B cell (primary cell): ENCODE measurements at places on chromosomes 2 and 18. TPM values are rescaled to one million over a fixed set of nuclear protein-coding genes. Genes with fewer than 3 reads are reported as not detected.
A peak's percentile ranks its signal among the peaks of the same experiment; 100 is the strongest.

DNA sequence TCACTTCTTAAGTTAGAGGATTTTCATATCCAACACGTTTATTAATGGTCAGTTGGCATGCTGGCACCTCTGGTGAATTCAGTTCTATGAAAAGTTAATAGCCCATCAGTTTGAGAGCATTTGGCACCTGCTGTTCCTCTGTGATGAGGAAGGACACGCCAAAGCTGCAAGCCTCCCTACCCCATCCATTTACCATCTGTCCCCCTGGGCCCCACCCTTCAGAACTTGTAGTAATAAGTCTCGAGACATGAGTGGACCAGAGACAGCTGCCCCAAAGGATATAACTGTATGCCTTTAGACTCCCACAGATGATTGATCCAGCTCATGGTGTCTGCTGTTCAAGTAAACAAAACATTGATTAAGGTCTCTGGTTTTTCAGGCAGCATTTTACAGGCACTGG, 6.3 kb downstream of the OST4 start:
- DNase-seq = no peak
- peaks cover 9% of the 10 kb centered on the region for H3K4me1 ChIP-seq
- peaks cover 6% of the 10 kb centered on the region for H3K36me3 ChIP-seq
- H3K27ac ChIP-seq = no peak overlapping the region
- H3K27me3 ChIP-seq = no peaks in the 10 kb centered on the region
- no peak overlapping the region for H3K4me3 ChIP-seq

- DNase-seq = no peak
- H3K36me3 ChIP-seq = no peaks in the 10 kb centered on the region
- H3K27ac ChIP-seq = no peak overlapping the region
- no peaks in the 10 kb centered on the region for H3K4me1 ChIP-seq
- H3K27me3 ChIP-seq = no peaks in the 10 kb centered on the region
- no peak overlapping the region for H3K4me3 ChIP-seq
Measured at GRCh38 chr2:134601264-134601663, 117.5 kb downstream of the TMEM163 start.

DNA sequence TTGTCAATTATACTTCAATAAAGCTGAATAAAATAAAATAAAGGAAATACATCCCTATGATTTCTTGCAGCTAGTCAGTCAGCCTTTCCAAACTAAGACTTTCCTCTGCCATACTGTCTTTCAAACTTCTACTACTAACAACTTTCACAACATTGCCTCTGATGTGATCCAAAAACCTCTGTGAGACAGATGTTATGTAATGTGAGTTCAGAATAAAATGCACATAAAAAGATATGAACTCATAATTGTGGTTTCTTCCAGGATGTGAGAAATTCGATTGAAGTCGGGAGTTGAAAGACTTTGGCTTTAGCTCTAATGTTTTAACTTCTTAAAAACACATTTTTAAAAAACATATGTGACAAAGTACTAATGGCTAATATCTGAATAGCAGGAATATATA, 98.7 kb downstream of the PIGN start:
- no peaks in the 10 kb centered on the region for H3K27me3 ChIP-seq
- H3K4me3 ChIP-seq = no peak overlapping the region
- no peaks in the 10 kb centered on the region for H3K4me1 ChIP-seq
- no peak overlapping the region for H3K27ac ChIP-seq
- no peak for DNase-seq

DNA sequence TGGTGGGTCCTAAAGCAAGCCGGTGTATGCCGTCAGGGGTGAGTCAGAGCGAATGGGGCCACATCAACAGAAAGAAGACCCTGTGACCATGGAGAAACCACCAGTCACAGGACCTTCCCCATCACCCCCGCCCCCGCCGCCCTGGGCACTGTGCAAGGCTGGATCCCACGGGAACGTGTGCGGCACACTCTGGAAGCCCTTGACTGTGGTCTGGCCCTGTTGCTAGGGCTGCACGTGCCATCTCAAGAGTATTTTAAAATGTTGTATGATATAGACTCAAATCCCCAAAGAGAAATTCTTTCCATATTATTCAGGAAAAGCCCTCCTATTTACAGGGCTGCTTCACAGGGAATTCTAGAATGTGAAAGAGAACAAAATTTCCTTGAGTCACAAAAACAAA, 174.8 kb downstream of the BCL2 start:
- H3K4me1 ChIP-seq = peaks cover 44% of the 10 kb centered on the region
- H3K27ac ChIP-seq = no peak overlapping the region
- DNase-seq = no peak
- no peaks in the 10 kb centered on the region for H3K27me3 ChIP-seq
- H3K36me3 ChIP-seq = peaks cover 10% of the 10 kb centered on the region

GRCh38 chr18:1092228-1092627, 187.6 kb downstream of the ADCYAP1 start:
- H3K4me1 ChIP-seq = no peaks in the 10 kb centered on the region
- H3K36me3 ChIP-seq = no peaks in the 10 kb centered on the region
- no peaks in the 10 kb centered on the region for H3K27me3 ChIP-seq
- H3K4me3 ChIP-seq = no peak overlapping the region
- H3K27ac ChIP-seq = no peak overlapping the region

- no peak overlapping the region for H3K27ac ChIP-seq
- no peaks in the 10 kb centered on the region for H3K36me3 ChIP-seq
- no peak for DNase-seq
- no peak overlapping the region for H3K4me3 ChIP-seq
Measured at GRCh38 chr2:8178911-8179310, 502.9 kb upstream of the ID2 start.

DNA sequence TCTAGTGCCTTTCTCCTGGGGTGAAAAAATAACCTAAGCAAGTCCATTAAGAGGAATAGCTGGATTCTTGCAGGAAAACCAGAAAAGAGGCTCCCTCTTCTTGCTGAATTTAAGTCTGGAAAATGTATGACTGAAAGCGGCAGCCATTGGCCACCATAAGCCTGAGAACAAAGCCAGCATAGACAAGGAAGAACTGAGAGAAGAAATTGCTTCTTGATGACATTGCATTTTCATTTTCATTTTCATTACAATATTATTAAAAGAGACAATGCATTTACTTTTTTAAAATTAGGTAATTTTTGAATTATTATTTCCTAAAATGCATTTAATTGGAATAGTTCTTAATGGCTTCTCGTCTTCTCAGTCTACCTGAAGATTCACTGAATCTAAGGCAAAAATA, 1157.5 kb upstream of the ZEB2 start:
- H3K4me3 ChIP-seq = no peak overlapping the region
- no peak overlapping the region for H3K27ac ChIP-seq
- no peaks in the 10 kb centered on the region for H3K36me3 ChIP-seq
- DNase-seq = no peak
- H3K27me3 ChIP-seq = no peaks in the 10 kb centered on the region

DNA sequence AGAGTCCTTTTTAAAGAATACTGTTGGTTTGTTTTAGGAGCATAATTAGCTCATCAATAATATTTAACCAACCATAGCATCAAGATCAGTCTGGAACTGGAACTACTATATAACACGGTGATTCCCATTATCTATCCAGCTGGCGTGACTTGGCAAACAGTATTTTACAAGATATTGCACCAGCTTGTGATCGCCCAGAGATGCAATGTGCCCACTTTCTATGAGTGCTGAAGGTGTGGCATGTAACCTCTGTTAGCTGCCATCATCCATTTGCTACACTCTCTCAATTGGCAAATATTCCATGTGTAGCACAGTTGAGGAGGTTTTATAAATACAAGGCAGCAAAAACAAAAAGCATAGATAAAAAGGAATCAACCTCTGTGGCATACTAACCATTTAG, 64.9 kb downstream of the FIGN start:
- H3K4me3 ChIP-seq = no peak overlapping the region
- no peaks in the 10 kb centered on the region for H3K4me1 ChIP-seq
- no peak overlapping the region for H3K27ac ChIP-seq
- H3K27me3 ChIP-seq = no peaks in the 10 kb centered on the region

DNA sequence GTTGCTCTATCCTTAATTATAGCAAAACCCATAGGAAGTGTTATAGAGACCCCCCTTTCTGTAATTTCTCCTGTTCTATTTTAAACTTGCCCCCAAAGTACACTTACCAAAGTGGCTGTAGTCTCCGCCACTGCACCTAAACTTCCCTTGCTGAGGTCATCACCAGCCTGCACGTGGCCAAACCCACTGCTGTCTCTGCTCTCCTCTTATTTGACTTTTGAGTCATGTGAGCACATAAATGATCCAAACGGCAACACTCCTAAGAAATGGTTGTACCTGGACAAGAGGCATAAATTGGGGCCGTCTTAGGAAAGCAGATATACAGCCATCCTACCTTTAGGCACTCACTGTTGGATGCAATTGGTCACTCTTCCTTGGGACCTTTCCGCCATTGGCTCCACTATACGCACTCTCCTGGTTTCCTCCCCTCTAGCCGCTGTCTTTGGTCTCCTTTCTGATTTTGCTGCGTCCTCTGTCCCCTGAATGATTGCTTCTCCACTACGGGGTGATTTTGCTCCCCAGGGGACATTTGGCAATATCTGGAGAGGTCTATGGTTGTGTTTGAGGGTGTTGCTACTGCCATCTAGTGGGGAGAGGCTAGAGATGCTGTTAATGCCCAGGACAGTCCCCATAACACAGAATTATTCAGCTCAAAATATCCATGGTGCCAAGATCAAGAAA, 19.2 kb upstream of the IL36G start:
- H3K4me3 ChIP-seq = no peak overlapping the region
- no peaks in the 10 kb centered on the region for H3K36me3 ChIP-seq
- H3K4me1 ChIP-seq = no peaks in the 10 kb centered on the region
- H3K27me3 ChIP-seq = no peaks in the 10 kb centered on the region
- peak; percentile 61 for DNase-seq

- no peak overlapping the region for H3K27ac ChIP-seq
- H3K36me3 ChIP-seq = peaks cover 2% of the 10 kb centered on the region
Measured at GRCh38 chr18:21660078-21660477, 44.5 kb downstream of the ABHD3 start.

- no peaks in the 10 kb centered on the region for H3K27me3 ChIP-seq
- DNase-seq = no peak
- H3K4me3 ChIP-seq = no peak overlapping the region
- H3K4me1 ChIP-seq = no peaks in the 10 kb centered on the region
Measured at GRCh38 chr2:240965905-240966456, 32.4 kb upstream of the SNED1 start.

- no peak overlapping the region for H3K27ac ChIP-seq
- no peak overlapping the region for H3K4me3 ChIP-seq
- H3K4me1 ChIP-seq = no peaks in the 10 kb centered on the region
- H3K36me3 ChIP-seq = no peaks in the 10 kb centered on the region
- no peaks in the 10 kb centered on the region for H3K27me3 ChIP-seq
Measured at GRCh38 chr2:181812106-181812743, 79.3 kb upstream of the ITPRID2 start.

- peaks cover 53% of the 10 kb centered on the region for H3K4me1 ChIP-seq
- H3K36me3 ChIP-seq = no peaks in the 10 kb centered on the region
- DNase-seq = peak; percentile 45
- H3K27me3 ChIP-seq = no peaks in the 10 kb centered on the region
- H3K4me3 ChIP-seq = no peak overlapping the region
- peak overlapping the region; percentile 40 for H3K27ac ChIP-seq
Measured at GRCh38 chr2:45776160-45776955, 124.9 kb downstream of the PRKCE start.

GRCh38 chr2:21361957-21362486, 238.3 kb downstream of the TDRD15 start:
- no peaks in the 10 kb centered on the region for H3K36me3 ChIP-seq
- H3K27me3 ChIP-seq = no peaks in the 10 kb centered on the region
- H3K27ac ChIP-seq = no peak overlapping the region
- H3K4me1 ChIP-seq = no peaks in the 10 kb centered on the region
- no peak for DNase-seq
- H3K4me3 ChIP-seq = no peak overlapping the region

DNA sequence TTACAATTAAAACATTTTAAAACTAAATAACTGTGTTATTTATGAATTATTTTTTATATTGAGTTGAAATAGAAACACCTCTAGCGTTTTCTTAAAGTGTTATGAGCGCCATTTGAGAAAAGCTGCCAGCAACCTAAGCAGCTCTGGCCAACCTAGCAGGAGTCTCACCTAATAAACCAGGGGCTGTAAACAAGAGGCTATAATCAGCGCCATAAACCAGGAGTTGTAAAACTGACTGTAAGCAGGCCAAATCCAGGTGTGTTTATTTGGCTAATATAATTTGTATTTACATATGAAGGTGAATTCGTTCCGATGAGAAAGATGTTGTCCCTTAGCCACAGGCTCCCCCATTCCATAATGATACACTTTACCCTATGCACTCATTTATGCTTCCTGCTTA, 34.7 kb downstream of the LRRTM1 start:
- H3K27me3 ChIP-seq = no peaks in the 10 kb centered on the region
- H3K36me3 ChIP-seq = no peaks in the 10 kb centered on the region
- no peak overlapping the region for H3K4me3 ChIP-seq
- H3K4me1 ChIP-seq = no peaks in the 10 kb centered on the region
- no peak for DNase-seq

DNA sequence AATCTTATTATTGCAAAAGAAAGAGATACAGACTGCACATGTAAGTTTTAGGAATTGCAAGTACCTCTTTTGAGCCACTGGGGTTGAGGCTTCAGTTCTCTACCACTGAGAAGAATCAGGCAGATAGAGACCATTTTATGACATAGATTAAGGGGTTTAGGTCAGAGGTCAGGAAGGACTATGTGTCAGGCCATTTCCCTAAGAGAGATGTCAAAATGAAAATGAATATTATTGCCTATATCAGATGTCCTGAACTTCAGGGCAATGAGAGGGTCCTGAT, 113.7 kb downstream of the GATA6 start:
- no peaks in the 10 kb centered on the region for H3K27me3 ChIP-seq
- no peaks in the 10 kb centered on the region for H3K4me1 ChIP-seq
- no peak overlapping the region for H3K4me3 ChIP-seq
- no peak overlapping the region for H3K27ac ChIP-seq
- H3K36me3 ChIP-seq = no peaks in the 10 kb centered on the region

GRCh38 chr18:11658989-11659388, 30.1 kb upstream of the GNAL start:
- no peak overlapping the region for H3K27ac ChIP-seq
- H3K27me3 ChIP-seq = peaks cover 3% of the 10 kb centered on the region
- H3K36me3 ChIP-seq = no peaks in the 10 kb centered on the region
- DNase-seq = no peak
- H3K4me1 ChIP-seq = no peaks in the 10 kb centered on the region

DNA sequence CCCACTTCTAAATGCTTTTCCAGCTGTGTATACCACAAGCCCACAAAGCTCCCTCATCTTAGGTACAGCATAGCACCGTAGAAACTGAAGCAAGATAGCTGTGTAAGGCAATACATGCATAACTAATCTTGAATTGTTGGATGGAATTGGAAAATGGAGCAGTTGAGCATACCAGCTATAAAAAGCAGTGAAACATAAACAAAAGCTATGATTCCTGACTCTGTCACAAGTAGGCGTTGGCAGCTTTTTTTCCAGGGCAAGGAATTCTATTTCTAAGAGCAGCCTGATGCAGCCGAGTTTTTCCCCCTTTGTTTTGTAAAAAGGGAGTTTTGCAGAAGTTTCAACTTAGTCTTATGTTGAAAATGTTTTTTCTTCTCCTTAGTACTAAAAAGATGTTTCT, 32.4 kb downstream of the MOGAT1 start:
- H3K36me3 ChIP-seq = no peaks in the 10 kb centered on the region
- H3K4me3 ChIP-seq = no peak overlapping the region
- peaks cover 8% of the 10 kb centered on the region for H3K27me3 ChIP-seq
- H3K4me1 ChIP-seq = peaks cover under 1% of the 10 kb centered on the region
- no peak for DNase-seq

GRB14 gene
- total RNA-seq = not detected in 2 replicates

TEX44 gene
- not detected in 2 replicates for total RNA-seq

RIT2 gene
- total RNA-seq = not detected in 2 replicates

RAX gene
- not detected in 2 replicates for total RNA-seq

EIPR1 gene
- total RNA-seq = 31.2 and 31.8 TPM in 2 replicates

CAPN13 gene
- not detected in 2 replicates for total RNA-seq

CRYGD gene
- not detected in 2 replicates for total RNA-seq

CYP27A1 gene
- 0.29 and 0.39 TPM in 2 replicates for total RNA-seq

NEUROD1 gene
- total RNA-seq = not detected in 2 replicates

CNGA3 gene
- not detected in 2 replicates for total RNA-seq

SLC19A3 gene
- not detected in 2 replicates for total RNA-seq
